ENCODE measurements at places on chromosomes 16 and 17. TPM values are rescaled to one million over a fixed set of nuclear protein-coding genes. Genes with fewer than 3 reads are reported as not detected.

The ZP2 gene
- total RNA-seq: 0.31 TPM

GRCh38 chr17:75634754-75635609 is 1.7 kb downstream of the SMIM5 start:
- peaks cover 41% of the 10 kb centered on the region for H3K4me1 ChIP-seq
- no peak for DNase-seq
- H3K4me3 ChIP-seq: no peak overlapping the region
- no peak overlapping the region for H3K27ac ChIP-seq
- H3K36me3 ChIP-seq: no peaks in the 10 kb centered on the region
- H3K27me3 ChIP-seq: no peaks in the 10 kb centered on the region

DNA sequence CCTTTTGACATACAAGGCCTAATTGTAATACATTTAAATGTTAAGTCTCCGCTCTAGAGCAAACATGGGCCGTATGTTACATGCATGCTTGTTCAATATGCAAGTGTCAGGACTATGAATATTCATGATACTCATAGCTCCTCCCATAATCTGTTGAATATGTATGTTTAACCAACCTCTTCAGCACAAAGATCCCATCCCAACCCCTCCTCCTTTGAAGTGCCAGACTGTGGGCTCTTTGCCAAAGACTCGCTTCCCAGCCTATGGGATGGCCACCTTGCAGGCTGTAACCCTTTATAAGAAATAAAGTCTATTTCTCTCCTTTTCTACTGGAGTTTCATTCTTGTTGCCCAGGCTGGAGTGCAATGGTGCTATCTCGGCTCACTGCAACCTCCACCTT is 156.2 kb downstream of the ABCC12 start:
- no peak overlapping the region for H3K4me3 ChIP-seq
- no peaks in the 10 kb centered on the region for H3K27me3 ChIP-seq
- no peaks in the 10 kb centered on the region for H3K4me1 ChIP-seq

DNA sequence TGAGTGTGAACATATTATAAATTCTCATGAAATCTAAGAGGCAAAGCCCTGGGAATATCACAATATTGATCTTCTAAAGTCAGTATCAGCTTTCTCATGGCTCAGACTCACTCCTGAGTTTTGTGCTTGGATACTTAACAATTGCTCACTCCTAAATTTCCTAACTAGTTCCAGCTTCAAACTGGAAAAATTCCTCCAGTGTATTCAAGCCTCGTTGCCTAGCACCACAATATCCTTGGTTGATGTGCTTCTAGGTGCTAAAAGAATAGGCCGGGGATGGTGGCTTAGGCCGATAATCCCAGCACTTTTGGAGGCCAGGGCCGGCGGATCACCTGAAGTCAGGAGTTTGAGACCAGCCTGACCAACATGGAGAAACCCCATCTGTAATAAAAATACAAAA is 62.5 kb downstream of the XYLT1 start:
- H3K27ac ChIP-seq: no peak overlapping the region
- DNase-seq: no peak
- H3K36me3 ChIP-seq: no peaks in the 10 kb centered on the region
- no peaks in the 10 kb centered on the region for H3K27me3 ChIP-seq
- H3K4me1 ChIP-seq: peaks cover 19% of the 10 kb centered on the region

DNA sequence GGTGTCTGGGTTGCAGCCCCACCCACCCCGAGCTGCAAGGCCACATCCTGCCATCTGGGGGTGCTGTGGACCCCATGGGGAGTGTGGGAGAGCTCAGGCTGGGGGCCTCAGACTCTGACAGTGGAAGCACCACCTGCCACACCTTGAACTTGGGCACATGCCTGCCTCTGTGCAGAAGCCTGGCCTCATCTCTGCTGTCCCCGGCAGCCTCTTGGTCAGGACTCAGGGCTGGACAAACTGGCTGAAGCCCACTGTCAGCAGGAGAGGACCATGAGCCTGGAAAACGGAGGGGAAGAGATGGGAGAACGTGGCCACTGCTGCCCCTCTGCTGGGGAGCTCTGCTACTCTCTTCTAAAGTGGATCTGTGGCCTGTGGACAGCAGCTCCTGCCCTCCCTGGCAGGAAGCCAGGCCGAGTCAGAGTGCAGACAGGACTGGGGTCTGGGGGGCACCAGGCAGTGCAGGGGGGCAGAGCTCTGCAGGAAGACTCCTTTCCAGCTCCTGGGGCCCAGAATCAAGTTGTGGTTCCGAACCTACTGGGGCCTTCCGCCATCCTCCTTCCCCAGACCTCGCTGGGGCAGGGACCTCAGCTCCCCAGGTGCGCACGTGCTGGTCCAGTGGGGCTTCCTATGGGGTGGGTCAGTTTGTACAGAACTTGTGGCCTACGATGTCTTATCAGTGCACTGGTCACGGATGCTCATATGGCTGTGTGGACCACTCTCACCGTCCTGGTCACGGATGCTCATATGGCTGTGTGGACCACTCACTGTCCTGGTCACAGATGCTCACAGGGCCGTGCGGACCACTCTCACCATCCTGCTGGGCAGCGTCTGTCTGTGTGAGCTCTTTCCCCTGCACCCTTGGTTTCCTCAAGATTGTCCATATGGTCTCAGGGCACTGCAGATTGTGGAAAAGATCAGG is 207.7 kb downstream of the LAT start:
- peak; percentile 7 for DNase-seq
- H3K36me3 ChIP-seq: no peaks in the 10 kb centered on the region
- H3K4me1 ChIP-seq: no peaks in the 10 kb centered on the region
- H3K27ac ChIP-seq: no peak overlapping the region
